ENCODE measurements at places on chromosomes 3 and 15.

- DNase-seq = no peak
Observed at GRCh38 chr3:17158941-17159682, 274.4 kb downstream of the PLCL2 start.

GRCh38 chr3:181752202-181752671 is 40.5 kb downstream of the SOX2 start:
- DNase-seq = no peak

DNA sequence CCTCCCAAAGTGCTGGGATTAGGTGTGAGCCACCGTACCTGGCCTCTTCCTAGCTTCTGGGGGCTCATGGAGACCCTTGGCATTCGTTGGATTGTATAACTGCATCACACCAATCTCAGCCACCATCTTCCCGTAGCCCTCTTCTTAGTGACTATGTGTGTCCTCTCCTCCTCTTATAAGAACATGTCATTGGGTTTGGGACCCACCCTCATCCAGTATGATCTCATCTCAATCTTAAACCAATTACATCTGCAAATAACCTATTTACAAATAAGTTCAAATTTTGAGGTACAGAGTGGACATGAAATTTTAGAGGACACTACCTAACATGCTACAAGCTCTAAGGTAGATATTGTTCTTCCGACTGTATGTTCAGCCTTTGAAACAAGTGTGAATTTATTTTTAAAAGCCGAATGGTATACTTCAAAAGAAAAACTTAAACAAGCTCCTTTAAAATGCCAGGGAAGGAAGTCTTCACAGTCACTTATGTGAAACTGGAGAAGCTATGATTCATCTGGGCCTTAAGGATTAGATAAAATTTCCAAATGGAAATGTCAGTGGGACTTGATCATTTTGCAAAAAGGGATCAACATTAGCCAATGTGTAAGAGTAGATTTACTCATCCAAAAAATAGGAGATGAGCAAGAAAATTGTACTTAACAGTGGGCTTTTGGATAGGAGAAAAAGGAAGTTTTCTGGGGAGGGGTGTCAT is 225.7 kb downstream of the MEX3B start:
- no peak for DNase-seq

DNA sequence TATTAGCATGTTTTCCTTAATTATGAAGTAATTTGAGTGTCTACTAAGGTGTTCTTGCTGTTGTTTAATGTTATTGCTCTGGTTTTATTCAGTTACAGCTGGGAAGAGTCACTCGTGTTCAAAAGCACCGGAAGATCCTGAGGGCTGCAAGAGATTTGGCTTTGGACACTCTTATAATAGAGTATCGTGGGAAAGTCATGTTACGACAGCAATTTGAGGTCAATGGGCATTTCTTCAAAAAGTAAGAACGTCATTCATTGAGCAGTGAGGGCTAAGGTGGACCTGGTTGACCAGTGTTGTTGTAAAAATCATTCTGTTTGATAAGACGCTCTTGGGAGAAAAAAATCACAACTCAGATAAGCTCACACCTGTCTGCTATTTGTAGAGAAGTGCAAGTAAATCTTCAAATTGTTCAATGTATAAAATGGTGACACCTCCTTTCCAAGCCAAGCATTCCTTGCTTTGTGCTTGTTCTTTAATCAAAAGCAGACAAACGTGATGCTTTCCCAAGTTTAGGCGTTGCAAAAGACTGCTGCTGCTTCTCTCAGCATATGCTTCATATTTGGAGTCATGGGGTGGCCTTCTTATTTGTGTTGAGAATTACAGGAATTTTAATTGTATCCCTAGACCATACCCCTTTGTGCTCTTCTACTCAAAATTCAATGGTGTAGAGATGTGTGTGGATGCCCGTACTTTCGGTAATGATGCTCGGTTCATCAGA is 44.2 kb downstream of the SETD5 start:
- DNase-seq = no peak

GRCh38 chr3:42730706-42731420 is 28.3 kb upstream of the HHATL start:
- DNase-seq = no peak

- DNase-seq = no peak
Observed at GRCh38 chr3:69087030-69087791, 2.5 kb downstream of the ARL6IP5 start.

DNA sequence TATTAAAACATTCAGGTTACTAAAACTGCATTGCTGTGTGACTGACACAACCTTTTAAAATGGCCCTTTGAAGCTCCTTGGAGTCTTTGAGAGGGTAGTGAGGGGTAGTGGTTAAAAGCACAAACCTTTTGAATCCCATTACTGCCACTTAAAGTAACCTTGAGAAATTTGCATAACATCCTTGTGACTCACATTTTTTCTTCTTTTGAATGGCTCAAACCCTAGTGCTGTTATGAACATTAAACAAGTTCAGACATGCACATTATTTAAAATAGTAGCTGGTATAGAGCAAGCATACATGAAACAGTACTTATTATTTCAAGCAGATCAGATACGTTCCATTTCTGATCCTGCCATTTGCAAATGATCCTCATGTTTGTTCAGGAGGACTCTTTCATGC is 3.7 kb upstream of the CLDN1 start:
- DNase-seq = no peak

DNA sequence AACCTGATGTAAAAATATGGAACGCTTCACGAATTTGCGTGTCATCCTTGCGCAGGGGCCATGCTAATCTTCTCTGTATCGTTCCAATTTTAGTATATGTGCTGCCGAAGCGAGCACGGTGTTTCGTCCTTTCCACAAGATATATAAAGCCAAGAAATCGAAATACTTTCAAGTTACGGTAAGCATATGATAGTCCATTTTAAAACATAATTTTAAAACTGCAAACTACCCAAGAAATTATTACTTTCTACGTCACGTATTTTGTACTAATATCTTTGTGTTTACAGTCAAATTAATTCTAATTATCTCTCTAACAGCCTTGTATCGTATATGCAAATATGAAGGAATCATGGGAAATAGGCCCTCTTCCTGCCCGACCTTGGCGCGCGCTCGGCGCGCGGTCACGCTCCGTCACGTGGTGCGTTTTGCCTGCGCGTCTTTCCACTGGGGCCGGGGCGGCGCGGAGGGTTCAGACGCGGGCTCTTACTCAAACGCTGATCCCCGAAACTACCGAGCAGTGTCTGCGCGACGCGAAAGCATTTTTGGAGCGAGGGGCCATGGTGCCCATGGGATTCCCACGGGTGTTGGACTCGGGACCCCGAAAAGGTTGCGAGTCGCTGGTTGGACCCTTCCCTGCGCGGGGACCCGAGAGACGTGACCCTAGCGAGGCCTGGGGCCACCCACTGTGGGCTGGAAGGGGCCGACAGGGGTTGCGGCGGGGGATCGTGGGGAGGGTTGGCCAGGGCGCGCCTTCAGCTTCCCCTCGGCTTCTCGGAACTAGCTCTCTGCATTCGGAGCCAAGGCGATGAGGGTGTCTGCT is at the start of gene RNU6-1:
Gene RNU6-1, minus strand, starts transcription at position 117 of the 820 bp plus-strand sequence.
- DNase-seq = peak; percentile 93

- no peak for DNase-seq
Observed at GRCh38 chr15:58432401-58432800, 610 bp downstream of the LIPC start.

- DNase-seq = no peak
Observed at GRCh38 chr3:171101982-171102641, 75.6 kb upstream of the SLC2A2 start.

- no peak for DNase-seq
Observed at GRCh38 chr3:28903171-28903601, 377.7 kb upstream of the RBMS3 start.

- DNase-seq = no peak
Observed at GRCh38 chr15:89143503-89144162, 55.4 kb downstream of the ABHD2 start.

DNA sequence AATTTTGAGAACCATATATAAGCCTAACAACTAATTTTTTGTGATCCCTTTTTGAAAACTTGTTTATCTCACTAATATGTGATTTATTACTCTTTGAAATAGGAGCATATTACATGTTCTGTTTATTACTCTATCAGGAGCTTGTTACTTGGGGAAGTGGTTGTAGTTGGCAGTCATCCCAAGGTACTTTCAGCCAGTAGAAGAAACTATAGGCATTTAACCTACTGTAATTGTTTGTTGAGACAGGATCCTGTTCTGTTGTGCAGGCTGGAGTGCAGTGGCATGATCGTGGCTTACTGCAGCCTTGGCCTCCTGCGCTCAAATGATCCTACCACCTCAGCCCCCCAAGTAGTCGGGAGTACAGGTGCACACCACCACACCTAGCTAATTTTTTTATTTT is 195.6 kb downstream of the TCF12 start:
- DNase-seq = no peak

- DNase-seq = no peak
Observed at GRCh38 chr15:70146162-70146561, 48.4 kb upstream of the TLE3 start.

GRCh38 chr3:171896316-171896715 is 53.2 kb downstream of the TMEM212 start:
- DNase-seq = no peak

- no peak for DNase-seq
Observed at GRCh38 chr15:70265466-70265978, 167.8 kb upstream of the TLE3 start.

DNA sequence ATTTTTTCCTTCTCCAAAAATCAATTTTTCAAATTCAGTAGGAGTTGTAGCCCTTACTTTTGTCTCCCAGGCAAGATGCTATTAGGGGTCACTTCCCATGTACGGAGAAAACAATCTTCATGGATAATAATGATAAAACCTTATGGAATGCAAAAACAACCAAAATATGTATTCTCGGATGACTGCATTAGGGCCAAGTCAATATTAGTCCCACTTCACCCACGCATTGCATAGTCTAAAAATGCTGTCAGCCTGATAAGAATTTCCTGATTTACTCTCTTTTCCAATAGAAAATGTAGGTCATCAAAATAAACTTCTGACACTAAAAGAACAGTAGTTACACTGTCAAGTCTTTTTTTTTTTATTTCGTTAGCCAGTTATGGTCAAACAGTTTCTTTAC is 2.7 kb downstream of the VGLL3 start:
- no peak for DNase-seq

DNA sequence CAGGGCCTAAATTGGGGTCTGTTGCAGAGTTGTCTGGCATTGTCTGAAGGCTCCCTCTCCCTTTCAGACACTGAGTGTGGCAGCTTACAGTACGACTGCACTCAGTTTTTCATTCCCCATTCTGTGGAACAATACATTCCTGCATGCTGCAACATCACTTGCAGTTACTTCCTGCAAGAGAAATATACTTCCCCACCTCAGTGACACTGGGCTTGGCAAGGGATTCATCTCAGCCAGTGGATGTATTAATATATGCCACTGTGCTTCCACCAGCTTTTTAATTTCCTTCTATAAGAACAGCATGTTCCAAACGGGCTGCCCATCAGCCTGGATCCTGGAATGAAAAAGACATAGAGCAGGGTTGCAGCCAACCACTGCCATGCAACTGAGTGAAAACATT is 23.1 kb downstream of the B3GALNT1 start:
- no peak for DNase-seq
